ENCODE measurements at places on chromosomes 4 and X.

- DNase-seq, result no peak
Observed at GRCh38 chrX:142711796-142712290, 313.9 kb upstream of the SPANXN4 start.

DNA sequence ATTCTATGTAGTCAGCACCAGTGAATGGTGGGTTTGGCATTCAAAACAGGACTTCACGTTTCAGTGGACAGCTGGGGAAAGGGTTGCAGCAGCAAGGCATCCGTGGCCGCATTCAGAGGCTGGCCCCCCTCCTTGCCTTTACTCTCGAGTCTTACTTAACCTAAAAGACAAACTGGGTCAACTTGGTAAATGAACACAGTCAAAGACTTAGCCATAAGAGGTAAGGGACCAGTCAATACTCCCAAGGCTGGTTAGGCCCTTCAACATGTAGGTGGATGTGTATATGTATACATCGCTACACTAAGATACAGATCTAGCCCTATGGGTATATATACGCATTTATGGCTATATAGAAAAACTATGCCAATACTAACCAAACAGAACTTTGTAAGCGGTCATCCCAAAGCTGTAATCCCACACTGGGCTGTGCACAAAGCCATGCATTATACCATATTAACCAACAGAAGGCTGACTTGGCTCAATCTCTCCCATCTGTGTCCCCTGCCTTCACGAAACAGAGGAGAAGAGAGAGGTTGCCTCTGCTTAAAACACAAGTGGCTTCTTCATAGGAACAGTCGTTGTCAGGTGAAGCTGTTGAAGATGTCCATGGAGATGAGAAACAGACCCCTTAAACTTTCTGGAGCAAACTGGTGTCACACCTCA lies 61.9 kb downstream of the TSC22D3 start:
- DNase-seq, result no peak

DNA sequence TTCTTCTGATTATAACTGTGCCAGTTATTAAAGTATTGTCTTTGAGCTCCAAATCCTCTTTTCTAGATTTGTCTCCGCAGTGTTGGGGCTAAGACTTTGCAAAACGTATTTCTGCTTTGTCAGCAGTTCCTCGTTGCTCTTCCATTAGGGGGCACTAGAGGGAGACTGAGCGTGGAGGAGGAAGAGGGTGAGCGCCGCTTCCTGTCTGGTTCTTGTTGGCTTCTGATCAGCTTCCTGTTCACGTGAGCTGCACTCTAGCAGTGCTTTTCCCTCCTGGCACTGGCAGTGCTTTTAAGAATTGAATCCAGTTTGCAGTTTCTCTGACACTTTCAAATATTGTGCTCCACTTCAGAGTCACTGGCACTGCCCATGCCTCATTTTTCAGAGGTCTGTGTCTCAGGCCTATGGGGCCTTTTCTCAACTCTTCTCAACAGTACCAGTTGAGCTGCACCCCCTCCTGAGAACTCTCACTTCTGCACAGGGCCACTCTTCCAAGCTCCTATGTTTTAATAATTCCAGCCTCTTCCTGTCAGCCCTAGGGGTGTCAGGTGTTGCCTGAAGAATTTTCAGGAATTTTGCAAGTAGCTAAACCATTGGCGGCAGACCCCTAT lies 54.4 kb upstream of the LCORL start:
- no peak for DNase-seq

DNA sequence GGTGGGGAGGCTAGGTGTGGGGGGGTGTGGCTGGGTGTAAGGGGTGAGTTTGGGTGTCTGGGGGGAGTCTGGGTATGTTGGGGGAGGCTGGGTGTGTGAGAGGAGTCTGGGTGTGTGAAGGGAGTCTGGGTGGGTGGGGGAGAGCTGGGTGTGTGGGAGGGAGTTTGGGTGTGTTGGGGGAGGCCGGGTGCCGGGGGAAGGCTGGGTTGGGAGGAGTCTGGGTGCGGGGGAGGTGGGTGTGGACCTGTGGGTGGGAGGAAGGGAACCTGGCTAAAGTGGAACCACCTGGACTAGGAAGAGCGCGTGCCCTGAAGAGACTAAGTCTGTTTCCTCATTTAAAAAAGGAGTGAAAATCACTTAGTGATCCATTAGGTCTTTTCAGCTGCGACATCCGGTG lies 18.3 kb downstream of the SPON2 start:
- DNase-seq, result no peak

All from globus pallidus (tissue), 1 donor.